OCI-LY7 (cell line): ENCODE measurements at places on chromosomes 12 and 14. TPM values are rescaled to one million over a fixed set of nuclear protein-coding genes. Genes with fewer than 3 reads are reported as not detected.
A peak's percentile ranks its signal among the peaks of the same experiment; 100 is the strongest.

DNA sequence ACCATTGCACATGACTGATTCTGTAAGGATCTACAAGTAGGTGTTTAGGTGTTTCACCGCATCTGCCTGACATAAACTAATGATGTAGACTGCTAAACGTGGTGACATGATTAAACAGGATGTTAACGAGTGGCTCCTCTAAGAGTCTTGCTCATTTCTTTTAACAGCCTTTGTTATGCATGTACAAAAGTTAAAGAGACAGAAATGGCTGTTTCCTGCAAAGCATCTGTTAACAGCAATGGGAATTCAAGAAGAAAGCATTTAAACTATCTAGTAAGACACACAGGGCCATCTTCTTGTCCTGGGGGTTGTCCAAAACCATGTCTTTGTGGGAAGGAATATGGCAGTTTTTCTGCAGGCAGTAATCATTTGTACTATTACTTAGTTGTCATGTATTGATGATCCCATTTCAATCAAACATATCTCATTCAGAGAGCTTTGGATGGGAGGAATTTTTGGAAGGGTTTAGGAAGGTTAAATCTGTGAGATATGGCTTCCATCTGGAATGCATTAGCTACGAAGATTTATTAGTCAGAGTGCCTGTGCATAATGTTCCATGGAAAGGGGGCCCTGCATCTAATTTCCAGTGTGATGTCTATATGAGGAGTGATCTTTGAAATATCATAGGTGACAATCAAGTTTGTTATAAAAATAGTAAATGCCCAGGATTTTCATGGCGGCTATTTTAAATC, 495.1 kb downstream of the EGLN3 start:
- no peak for DNase-seq

Gene CHURC1
- 54.6 and 72.5 TPM in 2 replicates for total RNA-seq

Gene BDKRB2
- 0.17 and 0.18 TPM in 2 replicates for total RNA-seq

DNA sequence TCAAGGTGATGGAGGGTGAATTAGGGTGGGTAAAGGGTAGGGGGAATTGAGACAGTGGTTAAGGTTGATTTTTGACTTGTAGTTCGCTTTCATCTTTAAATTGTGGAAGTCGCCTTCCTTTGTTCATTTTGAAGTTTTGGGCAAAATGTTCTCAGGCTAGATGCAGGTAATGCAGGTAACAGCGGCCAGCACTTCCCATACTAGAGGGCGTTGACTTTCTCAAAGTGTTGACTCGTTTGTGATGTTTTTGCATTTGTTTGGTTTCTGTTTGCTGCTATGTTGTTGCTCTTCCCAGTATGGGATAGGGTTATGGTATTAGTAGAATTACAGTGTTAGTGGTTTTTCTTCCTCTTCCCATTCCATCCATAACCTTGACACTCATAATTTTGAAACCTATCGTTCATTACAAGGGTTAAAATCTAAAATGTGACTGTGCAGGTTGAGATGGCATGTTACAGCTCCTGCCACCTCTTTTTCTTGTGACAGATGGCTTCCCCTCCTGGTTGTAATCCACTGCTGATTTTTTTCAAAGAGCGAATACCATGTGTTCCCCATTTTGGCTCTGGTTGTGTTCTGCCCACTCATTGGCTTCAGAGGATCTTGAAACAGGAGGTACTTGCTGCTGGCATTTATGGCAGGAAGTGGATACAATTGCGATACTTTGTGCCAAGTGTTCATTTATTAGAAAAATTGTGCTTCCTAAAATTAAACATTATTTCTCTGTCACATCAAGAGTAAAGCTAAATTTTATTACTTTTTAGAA, 57.1 kb downstream of the ERC1 start:
- DNase-seq: no peak

Gene GEMIN2
- 46.2 and 47.1 TPM in 2 replicates for total RNA-seq

Gene OR6C2
- not detected in 2 replicates for total RNA-seq

DNA sequence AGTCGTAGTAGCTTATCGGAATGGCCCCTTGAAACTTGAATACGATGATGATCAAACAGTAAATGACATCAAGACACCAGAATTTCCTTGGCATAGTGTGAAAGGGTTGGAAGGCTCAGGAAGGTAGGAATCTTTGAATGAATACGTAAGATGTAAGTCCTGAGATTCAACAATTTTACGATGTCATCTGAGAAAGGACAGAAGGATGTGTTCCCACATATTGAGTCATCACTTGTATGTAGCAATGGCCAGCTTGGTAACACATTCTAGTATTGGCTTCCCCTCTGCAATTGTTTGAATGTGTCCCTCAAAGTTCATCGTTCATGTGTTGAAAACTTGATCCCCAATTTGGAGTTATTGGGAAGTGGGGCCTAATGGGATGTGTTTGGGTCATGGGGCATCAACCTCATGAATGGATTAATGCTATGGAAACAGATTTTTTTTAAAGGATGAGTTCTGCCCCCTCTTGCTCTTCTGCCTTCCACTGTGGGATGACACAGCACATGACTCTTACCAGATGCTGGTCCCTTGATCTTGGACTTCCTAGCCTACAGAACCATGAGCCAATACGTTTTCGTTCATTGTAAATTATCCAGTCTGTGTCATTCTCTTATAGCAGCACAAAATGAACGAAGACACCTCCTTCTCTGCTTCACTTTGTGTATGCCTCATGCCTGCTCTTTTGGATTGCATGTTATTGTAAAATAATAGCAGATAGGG, 284.6 kb downstream of the BCAT1 start:
- DNase-seq: no peak

GRCh38 chr14:36901861-36902260, 240.2 kb downstream of the PAX9 start:
- DNase-seq: no peak

DNA sequence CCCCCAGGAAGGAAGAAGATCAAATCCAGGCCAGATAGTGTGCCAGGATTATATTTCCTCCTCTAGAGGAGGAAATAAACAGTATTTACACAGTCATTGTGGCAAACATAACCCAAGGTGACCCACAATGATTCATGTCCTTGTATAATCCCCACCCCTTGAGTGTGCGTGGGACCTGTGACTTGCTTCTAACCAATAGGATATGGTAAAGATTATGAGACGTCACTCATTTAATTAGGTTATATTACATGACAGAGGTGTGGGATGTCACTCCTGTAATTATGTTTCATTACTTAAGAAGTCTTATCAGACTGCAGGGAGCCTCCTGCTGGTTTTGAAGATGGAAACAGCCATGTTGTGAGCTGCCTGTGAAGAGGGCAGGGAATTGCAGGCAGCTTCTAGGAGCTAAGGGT, 12.2 kb upstream of the CATSPERB start:
- no peak for DNase-seq

DNA sequence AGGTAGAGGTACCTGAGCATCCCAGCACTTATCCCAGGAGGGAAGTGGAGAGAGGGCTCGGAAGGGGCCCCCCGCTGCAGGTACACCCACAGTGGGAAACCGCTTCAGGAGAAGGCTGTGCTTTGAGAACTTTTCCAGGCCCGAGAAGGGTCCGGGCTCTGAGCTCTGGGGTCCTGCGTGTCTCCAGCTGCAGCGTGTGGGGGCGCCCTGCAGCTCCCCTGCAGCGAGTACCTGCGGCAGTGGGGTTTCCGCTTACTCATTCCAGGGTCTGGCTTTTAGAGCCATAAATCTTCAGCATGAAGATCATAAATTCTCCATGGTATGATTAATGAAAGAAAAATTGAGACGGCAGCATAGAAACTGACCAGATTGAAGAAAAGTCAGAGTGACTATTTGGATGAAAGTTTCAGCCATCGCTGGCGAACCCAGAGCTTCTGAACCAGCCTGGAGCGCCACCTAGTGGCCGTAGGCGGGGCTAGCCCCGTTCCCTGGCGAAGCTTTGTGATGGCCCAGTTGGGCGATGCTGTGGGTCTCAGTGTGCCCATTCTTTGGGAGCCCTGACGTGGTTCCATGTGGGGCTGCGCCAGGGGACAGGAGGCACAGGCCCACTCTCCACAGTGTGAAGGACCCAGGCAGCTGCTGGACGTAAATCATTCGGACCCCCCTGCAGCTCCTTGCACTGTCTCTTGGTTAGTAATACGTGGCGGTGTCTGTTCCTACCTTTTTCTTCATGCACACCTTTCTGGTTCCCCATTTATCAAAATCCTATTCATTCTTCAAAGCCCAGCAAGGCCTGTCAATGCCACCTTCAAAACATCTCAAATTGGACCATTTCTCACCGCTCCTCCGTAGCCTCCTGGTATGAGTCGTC, 198.2 kb downstream of the TSPAN9 start:
- peak; percentile 76 for DNase-seq

DNA sequence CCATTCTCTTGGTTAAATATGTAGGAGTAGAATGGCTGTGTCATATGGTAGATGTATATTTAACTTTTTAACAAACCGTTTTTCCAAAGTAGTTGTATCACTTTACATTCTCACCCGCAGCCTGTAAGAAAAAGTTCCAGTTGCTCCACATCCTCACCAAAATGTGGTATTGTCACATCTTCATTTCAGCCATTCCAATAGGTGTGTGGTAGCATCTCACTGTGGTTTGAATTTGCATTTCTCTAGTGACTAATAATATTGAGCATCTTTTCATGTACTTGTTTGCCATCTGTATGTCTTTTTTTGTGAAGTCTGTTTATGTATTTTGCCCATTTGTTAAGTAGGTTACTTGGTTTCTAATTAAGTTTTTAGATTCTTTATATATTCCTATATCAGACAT, 78.6 kb downstream of the TBK1 start:
- DNase-seq: no peak

GRCh38 chr14:104563742-104564615, 15.6 kb upstream of the C14orf180 start:
- DNase-seq: peak; percentile 38

Gene CAND1
- 207 and 215 TPM in 2 replicates for total RNA-seq

Gene PARPBP
- 48.3 and 49.8 TPM in 2 replicates for total RNA-seq

DNA sequence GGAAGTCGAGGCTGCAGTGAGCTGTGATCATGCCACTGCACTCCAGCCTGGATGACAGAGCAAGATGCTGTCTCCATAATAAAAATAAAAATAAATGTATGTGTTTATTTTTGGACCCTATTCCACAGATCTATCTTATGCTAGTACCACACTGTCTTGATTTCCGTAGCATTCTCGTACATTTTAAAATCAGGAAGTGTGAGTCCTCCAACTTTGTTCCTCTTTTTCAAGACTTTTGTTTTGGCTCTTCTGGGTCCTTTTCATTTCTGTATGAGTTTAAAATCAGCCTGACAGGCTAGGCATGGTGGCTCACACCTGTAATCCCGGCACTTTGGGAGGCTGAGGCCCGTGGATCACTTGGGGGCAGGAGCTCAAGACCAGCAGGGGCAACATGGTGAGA, 25.8 kb downstream of the DAO start:
- DNase-seq: no peak

- no peak for DNase-seq
Observed at GRCh38 chr12:26643532-26644315, 189.3 kb downstream of the ITPR2 start.

Gene FAM181A
- total RNA-seq: not detected in 2 replicates

DNA sequence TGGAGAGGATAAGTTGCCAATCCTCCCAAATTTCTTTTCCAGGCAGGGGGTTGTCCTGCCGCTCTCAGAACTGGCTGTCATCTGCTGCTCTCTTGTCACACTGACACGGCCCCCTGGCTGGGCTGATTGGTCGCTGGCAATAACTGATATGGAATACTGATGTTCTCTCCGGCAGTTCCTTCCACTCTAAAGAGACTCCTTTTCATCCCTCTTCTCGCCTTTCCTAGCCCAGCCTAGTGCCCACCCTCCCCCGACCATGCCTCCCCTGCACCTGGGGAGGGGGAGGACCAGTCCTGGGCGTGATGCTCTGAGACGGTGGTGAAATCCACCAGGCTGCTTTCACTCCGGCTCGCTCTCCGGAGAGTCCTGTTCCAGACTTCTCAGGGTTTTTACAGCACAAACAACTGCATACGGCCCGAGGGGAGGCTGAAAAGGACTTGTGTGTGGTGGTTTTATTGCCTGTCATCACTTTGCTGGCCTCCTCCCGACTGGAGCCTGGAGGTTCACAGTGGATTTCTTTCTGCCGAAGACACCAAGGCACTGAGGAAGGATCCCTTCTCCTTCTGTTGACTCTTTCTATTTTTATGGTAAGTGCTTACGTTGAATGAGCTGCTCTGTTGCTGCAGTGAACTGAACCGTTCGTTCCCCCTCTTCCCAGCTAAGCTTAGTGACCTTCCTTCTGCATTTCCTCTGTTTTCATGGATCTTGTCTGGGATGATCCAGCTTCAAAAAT, at the start of gene ANO4:
Gene ANO4, plus strand, starts transcription at position 336 of the 733 bp plus-strand sequence. CDS start 107,010 bp downstream, outside the sequence.
- no peak for DNase-seq

Gene LMNTD1
- total RNA-seq: not detected in 2 replicates

DNA sequence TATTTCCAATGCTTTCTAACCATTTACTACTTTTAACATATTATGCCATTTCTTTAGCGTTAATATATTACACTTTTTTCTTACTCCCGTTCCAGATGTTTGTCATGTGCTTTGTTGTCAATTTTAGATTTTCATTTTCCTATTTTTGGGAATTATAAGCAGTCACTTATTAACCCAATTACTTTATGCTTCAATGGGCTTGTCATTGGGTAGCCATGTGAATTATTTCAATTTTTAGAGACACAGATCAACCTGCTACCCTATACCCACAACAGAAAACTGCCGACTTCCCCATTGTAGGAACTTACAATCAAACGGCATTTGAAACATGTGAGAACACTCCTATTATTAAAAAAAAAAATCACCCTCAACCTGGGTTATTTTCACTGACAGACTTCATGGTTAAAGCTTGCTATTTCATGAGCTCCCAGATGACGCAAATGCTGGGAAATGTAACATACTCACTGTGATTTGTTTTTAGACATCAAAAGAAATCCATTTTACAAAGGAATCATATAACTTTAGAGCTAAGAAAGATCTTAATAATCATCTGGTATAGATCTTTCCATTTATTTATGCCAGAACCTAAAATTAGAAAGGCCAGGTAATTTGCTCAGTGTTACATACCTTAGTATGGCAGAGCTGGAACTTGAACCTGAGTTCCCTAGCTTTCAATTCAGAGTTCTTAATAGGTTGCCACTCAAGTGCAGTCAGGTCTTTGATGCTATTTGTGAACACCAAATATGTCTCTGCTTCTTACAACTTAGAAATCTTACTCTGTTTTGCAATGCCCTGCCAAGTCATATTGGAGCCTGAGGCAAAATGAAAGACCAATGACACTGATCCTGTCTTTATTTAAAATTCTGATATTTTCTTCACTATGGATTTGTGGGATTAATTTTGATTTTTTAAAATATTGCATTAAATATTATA, 340.4 kb downstream of the RAD51B start:
- no peak for DNase-seq

GRCh38 chr14:24888532-24888931, 161.4 kb downstream of the STXBP6 start:
- DNase-seq: no peak
